KBM-7 (cell line): ENCODE measurements at places on chromosomes 13 and 19.

DNA sequence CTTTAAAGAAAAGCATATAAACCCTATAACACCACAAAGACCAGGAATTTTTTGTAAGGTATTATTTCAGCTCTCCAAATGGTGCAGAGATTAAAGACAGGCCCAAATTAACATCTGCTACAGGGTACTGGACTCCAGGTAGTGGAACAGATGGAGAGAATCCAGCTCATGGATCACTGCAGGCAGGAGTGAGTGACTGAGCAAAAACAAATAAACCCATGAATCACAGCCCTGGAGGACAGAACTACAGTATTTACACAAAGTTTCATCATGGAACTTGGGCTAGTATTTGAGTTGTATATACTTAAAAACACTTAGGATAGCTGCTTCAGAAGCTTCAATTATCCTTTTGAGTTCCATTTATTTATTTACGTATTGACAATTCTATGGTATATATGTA is 132.8 kb upstream of the SPRY2 start:
- no peak for DNase-seq

DNA sequence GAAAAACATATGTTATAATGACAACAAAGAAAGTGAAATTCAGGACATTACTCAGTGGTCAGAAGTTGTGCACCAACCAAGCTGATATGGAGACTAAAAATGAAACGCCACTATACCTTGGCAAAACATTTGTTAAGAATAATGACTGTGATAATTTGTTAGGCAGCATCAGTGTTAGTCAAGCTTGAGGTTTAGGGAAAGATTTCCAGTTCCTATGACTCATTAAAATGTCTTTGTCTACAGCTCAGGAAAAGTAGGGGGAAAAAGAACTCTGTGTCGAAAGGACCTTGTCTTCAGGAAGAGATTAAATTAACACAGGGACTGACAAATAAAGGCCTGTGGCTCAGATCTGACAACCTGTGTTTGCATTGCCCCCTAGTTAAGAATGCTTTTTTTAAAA is 764.1 kb upstream of the SLITRK6 start:
- DNase-seq = no peak

- DNase-seq = no peak
Observed at GRCh38 chr13:67841071-67841470, 610.9 kb upstream of the PCDH9 start.

DNA sequence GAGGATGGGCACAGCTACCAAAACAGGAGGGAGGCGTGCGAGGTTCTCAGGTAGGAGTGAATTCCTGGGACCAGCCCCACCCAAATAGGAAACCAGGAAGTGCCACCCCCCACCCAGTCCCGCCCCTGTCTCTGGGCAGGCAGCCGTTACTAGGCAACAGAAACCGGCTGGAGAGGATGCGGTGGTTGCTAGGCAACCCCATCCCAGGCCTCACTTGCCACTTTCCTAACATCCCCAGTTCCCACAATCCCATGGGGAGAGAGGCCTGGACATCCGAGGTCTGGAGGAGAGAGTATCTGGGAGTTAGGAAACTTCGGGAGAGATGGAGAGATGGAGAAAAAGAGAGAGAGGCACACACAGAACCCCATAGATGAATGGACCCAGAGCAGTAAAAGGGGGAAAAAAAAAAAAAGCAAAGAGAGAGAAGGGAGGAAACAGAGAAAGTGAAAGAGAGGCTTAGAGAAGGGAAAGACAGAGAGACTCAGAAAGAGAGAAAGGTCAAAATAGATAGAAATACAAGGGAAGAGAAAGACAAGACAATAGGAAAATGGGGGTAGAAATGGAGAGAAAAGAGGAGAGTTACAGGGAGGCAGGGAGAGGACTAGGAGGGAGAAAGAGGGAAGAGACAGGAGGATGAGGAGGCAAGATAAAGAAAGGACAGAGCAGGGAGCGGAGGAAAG is 3.8 kb downstream of the GRIK5 start:
- peak; percentile 47 for DNase-seq

GRCh38 chr19:10548746-10549276 is 5.1 kb downstream of the ATG4D start:
- DNase-seq = no peak

DNA sequence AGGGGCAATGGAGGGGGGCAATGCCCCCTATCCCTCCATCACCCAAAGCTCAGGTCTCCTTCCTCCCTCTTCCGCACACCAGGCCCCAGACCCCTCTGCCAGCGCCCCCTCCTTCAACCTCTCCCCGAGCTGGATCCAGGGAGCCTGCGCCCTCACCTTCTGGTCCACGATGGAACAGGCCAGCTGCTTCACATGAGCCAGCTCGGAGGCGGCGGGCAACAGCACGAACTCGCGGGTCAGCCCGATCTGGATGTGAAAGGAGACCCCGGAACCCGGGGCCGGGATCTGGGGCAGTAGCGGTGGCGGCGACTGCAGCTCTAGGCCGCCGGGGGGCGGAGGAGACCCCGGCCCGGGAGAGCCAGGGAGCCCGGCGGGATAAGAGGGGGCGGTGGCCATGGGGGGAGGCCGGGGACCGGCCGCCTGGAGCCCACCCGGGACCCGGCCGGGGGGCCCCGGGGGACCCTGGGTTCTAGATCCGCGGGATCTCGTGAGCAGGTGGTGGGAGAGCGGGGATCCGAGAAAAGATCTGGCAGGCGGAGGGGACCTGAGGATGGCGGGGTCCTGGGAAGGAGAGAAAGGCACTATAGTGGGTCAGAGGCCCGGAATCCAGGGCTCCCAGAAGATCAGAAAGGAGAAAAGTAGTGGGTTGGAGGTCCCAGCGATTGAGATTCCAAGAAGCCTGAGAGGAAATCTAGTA is 791 bp downstream of the PRKD2 start:
- DNase-seq = no peak

DNA sequence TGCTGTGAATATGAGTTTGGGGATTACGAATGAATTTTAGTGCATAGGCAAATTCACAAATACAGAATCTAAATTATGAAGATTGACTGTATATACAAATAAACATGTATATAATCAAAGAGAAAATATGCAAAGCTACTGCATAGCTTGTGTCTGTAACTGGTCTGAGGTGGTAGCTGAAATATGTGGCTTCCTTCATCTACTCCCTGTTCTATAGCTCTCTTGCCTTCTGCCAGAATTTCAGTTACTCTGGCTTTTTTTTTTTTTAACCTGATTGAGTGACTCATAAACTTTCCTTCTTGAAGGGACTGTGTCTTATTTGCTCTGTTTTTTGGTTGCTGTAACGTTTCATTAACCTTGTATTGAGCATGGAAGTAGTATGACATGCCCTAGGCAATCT is 26.6 kb downstream of the DNAJC3 start:
- no peak for DNase-seq

- DNase-seq = no peak
Observed at GRCh38 chr13:33016414-33017322, at the start of gene KL. Gene KL, plus strand, starts transcription at chr13:33016423. Its CDS starts 18 bp downstream, at chr13:33016441.

GRCh38 chr13:24112791-24113190 is 47.7 kb upstream of the SPATA13 start:
- no peak for DNase-seq

GRCh38 chr13:33992881-33993336 is 175.0 kb downstream of the RFC3 start:
- DNase-seq = no peak

- no peak for DNase-seq
Observed at GRCh38 chr19:30174791-30175190, 197.4 kb upstream of the ZNF536 start.

DNA sequence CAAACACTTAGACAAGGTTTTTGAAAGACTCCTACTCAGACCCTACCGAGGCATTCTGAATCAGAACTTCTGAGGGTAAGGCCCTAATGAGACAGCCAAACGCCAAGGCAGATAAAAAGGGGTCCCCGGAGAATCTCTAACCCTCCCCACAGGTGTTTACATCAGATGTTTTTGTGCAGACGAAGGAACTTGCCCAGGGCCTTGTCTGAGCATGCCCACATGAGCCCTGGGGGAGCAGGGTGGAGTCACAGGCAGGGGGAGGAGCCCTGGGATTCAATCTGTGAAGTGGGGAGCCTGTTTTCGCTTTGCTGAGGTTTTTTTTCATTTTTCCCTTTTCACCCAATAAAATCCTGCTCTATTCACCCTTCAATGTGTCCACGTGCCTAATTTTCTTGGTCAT is 61.6 kb upstream of the MED4 start:
- DNase-seq = peak; percentile 69

DNA sequence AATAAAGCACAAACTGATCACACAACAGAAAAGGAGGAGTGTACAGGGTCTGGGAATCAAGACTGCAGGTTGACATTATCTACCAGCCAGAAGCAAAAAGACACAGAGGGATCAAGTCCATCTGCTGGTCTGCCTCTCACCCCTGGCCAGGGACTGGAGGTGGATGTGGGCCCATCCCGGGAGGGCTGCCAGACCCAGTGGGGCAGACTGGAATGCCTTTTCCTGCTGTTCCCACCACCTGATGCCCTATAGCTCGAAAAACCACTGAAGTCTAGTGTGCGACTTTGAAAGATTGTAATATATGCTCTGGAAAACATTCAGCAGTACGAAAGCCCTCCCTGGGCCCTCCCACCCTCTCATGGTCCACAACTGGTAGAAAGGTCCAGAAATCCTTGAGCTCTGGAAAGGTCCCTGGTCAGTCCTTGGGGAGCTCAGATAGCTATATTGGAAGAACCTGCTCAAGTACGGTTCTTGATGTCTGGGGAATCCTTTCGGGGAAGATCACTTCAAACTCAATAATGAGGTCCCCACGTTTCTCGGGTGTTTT is 2.6 kb downstream of the DNAJB1 start:
- no peak for DNase-seq

DNA sequence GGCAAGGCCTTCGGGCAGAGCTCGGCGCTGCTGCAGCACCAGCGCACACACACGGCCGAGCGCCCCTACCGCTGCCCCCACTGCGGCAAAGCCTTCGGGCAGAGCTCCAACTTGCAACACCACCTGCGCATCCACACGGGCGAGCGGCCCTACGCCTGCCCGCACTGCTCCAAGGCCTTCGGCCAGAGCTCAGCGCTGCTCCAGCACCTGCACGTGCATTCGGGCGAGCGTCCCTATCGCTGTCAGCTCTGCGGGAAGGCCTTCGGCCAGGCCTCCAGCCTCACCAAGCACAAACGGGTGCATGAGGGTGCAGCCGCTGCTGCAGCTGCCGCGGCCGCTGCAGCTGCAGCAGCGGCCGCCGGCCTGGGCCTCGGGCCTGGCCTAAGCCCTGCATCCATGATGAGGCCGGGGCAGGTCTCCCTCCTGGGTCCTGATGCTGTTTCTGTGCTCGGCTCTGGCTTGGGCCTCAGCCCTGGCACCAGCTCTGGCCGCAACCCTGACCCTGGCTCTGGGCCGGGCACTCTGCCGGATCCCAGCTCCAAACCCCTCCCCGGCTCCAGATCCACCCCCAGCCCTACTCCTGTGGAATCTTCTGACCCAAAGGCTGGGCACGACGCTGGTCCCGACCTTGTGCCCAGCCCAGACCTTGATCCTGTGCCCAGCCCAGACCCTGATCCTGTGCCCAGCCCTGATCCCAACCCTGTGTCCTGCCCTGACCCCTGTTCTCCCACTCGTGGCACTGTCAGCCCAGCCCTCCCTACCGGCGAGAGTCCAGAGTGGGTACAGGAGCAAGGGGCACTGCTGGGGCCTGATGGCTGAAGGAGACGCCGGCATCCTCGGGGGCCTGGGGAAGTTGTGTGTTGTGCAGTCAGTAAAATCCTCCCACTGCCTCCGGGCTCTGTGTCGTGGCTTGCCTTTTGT is 2.0 kb upstream of the MCOLN1 start:
- no peak for DNase-seq

GRCh38 chr13:27371932-27372331 is 52.5 kb upstream of the GTF3A start:
- no peak for DNase-seq

DNA sequence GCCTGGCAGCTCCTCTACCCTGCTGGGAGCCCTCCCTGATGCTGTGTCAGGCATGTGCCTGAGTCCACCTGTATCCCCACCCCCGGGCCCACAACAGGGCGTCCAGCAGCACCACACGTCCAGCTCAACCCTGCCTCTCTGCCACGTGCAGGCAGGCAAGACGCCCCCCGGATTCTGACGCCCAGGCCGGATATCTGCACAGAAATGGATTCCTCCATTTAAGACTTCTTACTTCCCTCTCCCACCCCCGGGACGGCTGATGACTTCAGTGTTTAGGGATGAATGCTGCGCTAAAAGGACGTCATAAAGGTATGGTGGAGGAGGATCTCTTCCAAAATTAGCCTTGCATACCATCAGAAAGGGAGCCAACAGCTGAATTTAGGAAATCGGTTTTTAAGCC is 10.2 kb downstream of the PEPD start:
- DNase-seq = no peak

- peak; percentile 43 for DNase-seq
Observed at GRCh38 chr13:99796175-99796819, 175.3 kb downstream of the ZIC5 start.
